Type B pancreatic cell (in vitro differentiated cells): ENCODE measurements at places on chromosomes 6 and 20. TPM values are rescaled to one million over a fixed set of nuclear protein-coding genes. Genes with fewer than 3 reads are reported as not detected.

GRCh38 chr20:13930281-13930680 is 60.1 kb downstream of the SEL1L2 start:
- no peak for DNase-seq

DNA sequence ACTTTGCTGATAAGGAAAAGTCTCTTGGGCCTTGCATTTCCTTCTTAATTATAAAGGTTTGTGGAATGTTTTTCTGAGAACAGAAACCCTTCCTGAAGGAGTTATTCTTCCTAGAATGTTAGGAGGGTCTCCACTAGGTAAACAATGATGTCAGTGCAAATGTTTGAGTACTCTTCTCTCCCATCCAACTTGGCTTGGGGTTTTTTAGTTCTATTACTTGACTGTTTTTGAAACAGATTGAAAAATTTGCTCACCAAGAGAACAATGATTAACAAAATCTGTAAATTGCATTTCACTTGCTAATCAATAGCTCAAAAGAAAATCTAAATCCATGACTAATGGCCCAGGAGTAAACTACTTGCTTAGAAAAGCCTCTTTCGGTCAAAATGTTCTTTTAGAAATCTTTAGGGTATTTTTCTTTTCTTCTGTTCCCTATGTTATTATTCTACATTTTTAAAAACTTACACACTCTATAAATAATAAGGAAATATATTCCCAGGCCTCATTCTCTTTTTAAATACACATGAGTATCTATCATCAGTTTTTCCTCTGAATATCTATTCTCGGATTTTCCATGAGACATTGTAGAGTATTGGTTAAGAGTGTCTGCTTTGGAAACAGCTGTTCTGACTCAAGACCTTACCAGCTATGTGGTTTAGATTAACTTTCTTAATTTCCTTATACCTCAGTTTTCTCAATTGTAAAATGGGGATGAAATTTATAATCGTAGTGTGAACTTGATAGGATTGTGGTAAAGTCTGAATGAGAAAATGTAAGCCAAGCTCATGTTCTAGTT is 234.2 kb upstream of the CITED2 start:
- no peak for DNase-seq

DNA sequence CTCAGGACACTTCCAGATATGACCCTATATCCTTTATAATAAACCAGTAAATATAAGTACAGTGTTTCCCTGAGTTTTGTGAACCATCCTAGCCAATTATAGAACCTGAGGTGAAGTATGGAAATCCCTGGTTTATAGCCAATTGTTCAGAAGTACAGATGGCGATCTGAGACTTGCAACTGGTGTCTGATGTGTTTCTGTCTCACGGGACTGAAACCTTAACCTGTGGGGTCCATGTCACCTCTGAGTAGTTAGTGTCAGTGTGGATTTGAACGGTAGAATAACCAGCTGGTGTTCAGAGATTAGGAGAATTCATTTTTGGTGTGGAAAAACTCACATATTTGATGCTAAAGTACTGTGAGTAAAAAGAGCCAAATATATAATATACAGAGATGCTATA is 606.6 kb downstream of the MAFB start:
- DNase-seq = no peak

DNA sequence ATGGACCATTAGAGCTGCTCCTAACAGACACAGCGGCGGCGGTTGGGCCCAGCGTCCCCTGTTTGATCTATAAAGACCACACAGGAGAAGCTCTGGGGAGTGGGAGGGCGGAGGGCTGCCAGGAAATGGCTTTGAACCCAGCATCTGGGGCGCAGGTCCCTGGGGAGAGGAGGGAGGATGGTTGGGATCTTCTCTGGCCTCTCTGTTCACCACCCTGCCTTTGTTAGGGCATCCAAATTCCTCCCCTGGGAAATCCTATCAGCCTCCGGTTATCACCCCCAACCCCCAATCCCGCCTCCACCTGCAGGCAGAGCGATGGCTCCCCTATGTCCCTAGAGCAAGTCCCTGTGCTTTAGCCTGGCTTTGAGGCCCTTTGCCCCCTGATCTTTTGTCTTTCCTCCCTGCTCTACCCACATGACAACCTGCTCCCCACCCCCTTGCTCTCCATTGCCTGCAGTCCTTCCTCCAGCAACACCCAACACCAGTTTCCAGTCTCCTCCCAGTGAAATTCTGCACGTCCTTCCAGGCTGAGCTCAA is 7.1 kb downstream of the XKR7 start:
- no peak for DNase-seq

- no peak for DNase-seq
These were observed 3.0 kb downstream of the ADGRF4 start for GRCh38 chr6:47701363-47701762.

- DNase-seq = no peak
These were observed 25.1 kb upstream of the TRIM27 start for GRCh38 chr6:28948782-28949486.

GRCh38 chr6:31948753-31949413 is 3.0 kb downstream of the CFB start:
- DNase-seq = no peak

- no peak for DNase-seq
These were observed 70.4 kb upstream of the FUCA2 start for GRCh38 chr6:143581835-143582480.

DNA sequence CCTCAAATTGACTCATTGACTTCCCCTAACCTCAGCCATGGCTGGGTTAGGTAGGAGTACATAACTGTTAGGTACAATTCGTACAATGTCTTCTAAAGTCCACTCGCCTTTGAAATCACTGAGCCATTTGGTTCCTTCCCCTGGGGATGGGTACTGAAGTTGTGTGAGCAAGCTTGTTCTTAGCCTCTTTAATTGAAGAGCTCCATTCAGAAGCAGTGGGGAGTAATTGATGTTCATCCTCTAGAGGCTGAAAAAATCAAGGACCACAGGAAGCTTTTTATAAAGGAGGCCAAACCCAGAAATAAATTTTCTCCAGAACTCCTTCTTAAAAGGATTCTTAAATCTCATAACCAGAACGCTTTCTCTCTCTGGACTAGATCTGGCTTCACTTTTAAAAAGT is 60.6 kb downstream of the ANKS1A start:
- DNase-seq = no peak

GRCh38 chr6:150123645-150124044 is 19.2 kb upstream of the PPP1R14C start:
- DNase-seq = no peak

GRCh38 chr20:1061484-1062221 is 56.7 kb upstream of the PSMF1 start:
- no peak for DNase-seq

GRCh38 chr6:88209301-88209700 is 43.2 kb upstream of the CNR1 start:
- no peak for DNase-seq

DNA sequence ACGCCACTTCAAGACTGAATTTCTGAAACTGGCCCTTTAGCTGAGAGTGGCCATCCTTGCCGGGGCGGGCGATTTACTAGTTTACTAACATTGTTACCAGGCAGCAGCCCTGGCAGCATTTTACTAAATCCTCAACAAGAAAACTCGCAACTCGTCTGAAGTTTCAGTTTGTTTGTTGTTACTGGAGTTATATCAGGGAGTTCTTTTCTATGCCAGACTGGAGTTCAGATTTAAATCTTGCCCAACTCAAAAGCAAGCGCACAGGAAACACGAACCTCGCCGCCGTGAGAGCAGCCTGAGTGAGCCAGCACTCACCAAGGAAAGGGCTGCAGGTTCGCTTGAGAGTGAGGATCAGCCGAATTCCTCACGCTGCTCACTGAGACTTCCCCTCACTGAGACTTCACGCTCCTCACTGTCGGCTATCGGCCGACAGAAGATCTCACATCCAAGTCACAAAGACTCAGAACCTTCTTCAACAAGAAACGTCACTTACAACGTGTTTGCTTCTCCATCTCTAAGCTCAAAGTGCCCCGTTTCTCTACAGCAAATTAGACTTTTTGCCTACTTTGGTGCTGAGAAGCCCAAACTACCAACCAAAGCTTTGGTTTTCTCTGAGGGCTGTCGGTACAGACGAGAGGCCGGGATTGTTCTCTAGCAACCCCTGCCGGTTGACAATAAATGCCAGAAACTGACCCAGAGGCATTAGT is 78.9 kb downstream of the OLIG3 start:
- no peak for DNase-seq

DNA sequence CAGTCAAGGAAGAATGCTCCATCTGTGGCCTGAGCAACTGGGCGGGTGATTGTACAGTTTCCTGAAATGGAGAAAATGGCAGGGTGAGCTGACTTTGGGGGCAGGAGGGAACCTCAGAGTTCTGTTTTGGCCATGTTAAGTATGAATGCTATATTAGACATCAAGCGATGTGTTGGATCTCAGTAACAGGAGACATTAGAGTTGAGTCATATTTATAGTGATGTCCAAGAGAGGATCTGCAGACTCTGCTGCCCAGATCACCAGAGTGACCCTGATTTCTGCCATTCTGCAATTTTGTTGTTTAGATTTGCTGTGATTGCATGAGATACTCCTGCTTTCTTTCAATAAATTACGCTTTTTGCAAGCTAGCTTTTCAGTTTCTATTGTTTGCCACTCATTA is 131.4 kb upstream of the ENPP5 start:
- DNase-seq = no peak

The HLA-DPB1 gene
- total RNA-seq = 10.9 and 27.3 TPM in 2 replicates

The EDN1 gene
- 8.9 and 20.3 TPM in 2 replicates for total RNA-seq

The BEND6 gene
- total RNA-seq = 1.3 and 2.7 TPM in 2 replicates

The RIMS4 gene
- total RNA-seq = 3.6 and 7.5 TPM in 2 replicates

The EPPIN gene
- total RNA-seq = 0.24 TPM in 1 of 2 replicates, not detected in the other

The RNF217 gene
- 22.1 and 49.6 TPM in 2 replicates for total RNA-seq

The SPINT3 gene
- total RNA-seq = not detected in 2 replicates

The RNF182 gene
- 2.8 and 12.3 TPM in 2 replicates for total RNA-seq

The RBM38 gene
- total RNA-seq = 15.2 and 26.5 TPM in 2 replicates
